Retina (tissue), 1 donor: ENCODE measurements at places on chromosomes 5 and 9.
A peak's percentile ranks its signal among the peaks of the same experiment; 100 is the strongest.

DNA sequence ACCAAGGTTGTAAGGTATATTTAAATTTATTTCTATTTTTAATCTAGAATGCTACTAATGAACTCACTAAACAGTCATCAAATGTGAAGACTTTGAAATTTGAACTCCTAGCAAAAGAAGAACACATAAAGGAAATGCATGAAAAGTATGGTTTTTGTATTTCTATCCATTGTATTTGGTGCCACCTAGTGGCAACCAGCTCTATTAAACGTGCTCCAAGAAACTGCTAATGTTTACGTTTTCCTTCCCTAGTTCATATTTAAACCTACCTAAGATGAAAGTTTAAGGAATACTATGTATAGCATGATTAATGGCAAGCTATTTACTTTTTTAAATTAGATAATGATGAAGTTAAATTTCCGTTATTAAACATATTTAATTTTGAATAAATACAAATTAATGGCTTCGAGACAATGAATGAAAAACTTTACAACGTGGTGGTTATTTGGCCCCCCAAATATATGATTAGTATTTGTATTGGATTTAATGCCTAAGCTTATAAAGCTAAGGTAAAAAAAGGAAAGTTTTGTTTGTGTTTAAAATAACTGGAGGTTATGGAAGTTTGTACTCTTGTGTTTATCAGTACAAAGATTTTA is 115.9 kb upstream of the SH3GL2 start:
- DNase-seq: peak; percentile 11

DNA sequence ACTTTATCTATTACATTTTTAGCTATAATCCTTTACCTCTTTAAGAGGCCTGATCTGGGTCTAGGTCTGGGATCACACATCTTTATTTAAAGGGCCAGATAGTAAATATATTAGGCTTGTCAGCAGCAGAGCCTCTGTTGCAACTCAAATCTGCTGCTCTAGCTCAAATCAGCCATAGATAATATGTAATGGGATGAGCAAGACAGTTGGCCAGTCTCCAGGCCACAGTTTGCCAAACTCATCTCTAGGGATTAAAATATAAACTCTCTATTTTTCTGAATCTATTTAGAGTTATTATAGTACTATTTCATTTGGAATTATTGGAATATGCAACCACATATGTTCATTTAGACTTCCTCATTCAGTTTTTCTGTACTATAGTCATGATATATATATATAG is 115.9 kb upstream of the MINAR2 start:
- DNase-seq: no peak

DNA sequence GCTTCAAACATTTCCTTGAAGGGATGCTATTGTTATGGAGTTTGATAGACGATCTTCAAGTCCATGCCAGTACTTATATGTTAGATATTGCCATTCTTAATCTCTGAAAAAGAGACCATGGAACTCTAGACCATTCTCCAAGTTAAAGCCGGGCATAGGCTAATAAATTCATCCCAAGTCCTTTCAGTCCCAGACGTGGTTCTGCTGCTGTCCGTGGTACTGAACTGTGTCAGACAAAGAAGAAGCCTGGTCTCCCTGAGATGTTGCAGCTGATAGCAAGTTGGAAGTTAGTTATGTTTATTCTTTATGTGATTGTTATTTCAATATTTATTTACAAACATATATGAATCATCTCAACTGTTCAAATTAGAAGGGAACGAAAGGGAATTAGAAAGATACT is 158.7 kb downstream of the NMUR2 start:
- no peak for DNase-seq

DNA sequence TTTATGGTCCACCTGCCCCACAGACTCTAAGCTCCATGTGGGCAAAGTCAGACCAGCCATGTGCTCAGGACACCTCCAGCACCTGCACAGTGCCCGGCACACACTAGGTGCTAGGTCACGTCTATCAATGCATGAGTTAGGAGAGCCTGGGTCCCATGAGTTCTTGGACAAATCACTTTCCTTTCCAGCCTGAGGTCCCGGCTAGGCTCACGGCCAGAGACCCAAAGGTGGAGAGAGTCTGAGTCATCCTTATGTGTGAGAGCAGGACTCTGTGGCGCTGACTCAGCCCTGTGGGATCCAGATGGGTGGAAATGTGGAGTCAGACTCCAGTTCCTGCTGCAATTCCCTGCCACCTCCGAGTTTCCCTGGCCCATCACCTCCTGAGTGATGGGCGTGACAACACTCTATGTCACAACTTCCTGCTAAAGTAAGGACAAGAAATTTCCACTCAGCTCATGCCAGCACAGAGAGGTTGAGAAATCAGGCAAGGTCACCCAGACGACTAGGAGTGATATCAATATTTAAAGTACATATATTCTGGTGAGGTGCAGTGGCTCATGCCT is 2.5 kb upstream of the ST6GALNAC4 start:
- DNase-seq: no peak

- no peak for DNase-seq
Observed at GRCh38 chr5:180135128-180135955, 63.8 kb upstream of the RNF130 start.

DNA sequence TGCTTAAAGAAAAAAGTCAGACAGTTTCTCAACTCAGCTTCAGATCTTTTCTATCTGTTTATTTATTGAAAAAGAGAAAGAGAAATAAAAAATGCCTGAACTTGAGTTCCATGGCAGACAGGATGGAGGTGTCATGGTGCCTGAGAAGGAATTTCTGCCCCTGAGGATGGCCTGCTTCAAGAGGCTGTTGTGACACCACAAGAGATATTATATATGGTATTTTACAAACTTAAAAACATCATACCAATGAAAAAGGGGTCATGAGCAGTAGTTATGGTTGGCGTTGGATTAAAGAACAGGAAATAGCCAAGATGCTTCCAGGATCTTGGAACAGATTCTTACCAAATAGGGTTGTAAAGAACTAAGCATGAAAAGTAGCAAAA is 344.6 kb downstream of the GLIS3 start:
- no peak for DNase-seq

GRCh38 chr5:2852446-2852845 is 101.0 kb upstream of the IRX2 start:
- DNase-seq: no peak

DNA sequence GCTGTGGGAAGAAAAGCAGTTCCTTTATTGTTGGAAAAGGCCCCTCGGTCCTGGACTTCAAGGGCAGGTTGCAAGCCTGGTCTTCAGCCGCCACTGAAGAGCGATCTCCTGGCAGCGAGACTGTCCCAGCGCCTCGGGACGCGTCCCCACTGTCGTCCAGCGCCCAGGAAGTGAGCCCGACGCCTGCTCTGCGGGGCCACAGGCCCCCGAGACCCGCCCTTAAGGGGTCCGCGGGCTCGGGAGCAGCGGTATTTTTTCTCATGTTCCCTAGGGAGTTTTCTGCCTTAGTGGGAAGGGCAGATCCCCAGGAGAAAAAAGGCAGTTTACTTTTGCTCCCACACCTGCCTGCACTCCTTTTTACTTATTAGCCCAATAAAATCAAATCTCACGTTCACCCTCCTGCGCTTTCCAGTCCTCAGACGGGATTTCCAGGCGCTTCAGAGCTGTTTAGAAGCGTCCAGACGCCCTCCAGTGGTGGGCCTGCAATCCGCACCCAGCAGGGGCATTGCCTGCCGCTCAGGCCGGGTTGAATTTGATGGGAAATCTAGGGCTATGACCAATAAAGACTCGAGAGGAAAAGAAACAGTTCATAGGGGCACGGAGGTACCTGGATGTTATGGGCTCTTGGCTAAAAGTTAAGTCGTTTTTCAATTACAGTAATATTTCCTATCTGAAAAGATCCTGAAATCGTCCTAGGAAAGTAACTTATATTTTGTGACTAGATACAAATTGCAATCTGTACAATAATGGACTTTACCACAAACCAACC is 2.8 kb upstream of the EFNA5 start:
- DNase-seq: peak; percentile 93

GRCh38 chr9:32526707-32527048 is 682 bp upstream of the RIGI start:
- DNase-seq: no peak

DNA sequence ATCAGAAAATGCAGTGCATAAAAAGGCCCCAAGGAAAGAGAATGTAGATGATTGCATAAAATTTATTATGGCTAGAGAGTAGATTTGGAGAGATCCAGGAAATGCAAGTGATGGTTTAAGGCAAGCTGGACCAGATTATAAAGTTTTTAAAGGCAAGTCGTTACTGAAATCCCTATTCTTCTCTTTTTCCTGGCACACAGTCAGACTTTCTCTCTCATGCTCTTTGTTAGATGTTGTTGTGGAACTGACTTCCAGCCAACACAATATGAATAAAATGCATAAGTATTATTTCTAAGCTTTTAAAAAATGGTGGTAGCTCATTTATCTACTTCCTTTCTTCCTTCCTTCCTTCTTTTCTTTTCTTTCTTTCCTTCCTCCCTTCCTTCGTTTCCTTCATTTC is 1085.4 kb upstream of the CDH6 start:
- no peak for DNase-seq

- no peak for DNase-seq
Observed at GRCh38 chr5:41154491-41154890, 58.8 kb downstream of the C6 start.

DNA sequence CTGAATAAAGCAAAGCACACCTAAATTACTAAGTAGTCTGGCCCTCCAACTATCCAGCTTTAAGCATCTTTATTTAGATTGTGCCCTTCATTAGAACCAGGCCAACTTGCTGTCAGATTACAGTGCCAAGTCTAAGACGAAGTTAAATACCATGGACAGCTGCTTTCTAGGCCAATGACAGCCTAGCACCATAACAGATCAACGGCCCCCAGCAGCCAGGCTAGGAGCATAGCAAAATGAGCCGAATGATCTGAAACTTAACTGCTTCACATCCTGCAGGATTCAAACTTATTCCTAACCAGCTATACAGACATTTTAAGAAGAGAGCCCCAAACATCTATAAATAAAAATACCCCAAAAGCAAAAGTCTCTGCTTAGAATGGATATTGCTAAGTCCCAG is 6.8 kb downstream of the SLC24A2 start:
- peak; percentile 33 for DNase-seq

GRCh38 chr9:36928670-36929349 is 105.3 kb downstream of the PAX5 start:
- no peak for DNase-seq

DNA sequence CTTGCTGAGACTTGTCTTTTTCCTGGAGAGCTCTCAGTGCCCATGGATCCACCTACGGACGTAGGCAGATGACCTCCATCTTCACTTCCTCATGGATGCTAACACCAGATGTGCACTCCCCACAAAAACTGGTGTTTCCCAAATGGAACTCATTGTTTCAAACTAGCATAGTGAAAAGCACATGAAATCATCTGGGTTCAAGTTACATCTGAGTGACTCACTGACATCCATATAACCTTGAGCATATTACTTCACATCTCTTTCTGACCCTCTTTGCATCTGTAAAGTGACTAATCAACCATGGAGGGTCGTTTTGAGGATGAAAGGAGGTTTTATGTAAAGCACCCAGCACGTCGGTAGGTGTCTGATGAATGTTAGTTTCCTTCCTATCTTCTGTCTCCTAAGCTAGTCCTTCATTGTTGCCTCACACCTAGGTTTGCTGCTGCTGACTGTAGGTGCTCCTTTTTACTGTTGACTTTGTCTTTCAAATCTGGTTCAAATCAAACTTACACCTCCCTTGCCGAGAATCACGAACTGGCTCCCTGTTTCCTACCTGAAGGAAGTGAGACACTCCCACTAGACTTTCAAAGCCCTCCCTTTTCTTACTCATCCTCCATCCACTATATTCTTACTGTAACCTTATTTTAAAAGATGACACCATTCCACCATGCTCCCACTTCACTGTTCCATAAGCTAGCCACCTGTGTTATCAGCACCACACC is 10.3 kb downstream of the OCLN start:
- no peak for DNase-seq

- DNase-seq: no peak
Observed at GRCh38 chr9:744790-745484, 96.6 kb upstream of the DMRT1 start.

DNA sequence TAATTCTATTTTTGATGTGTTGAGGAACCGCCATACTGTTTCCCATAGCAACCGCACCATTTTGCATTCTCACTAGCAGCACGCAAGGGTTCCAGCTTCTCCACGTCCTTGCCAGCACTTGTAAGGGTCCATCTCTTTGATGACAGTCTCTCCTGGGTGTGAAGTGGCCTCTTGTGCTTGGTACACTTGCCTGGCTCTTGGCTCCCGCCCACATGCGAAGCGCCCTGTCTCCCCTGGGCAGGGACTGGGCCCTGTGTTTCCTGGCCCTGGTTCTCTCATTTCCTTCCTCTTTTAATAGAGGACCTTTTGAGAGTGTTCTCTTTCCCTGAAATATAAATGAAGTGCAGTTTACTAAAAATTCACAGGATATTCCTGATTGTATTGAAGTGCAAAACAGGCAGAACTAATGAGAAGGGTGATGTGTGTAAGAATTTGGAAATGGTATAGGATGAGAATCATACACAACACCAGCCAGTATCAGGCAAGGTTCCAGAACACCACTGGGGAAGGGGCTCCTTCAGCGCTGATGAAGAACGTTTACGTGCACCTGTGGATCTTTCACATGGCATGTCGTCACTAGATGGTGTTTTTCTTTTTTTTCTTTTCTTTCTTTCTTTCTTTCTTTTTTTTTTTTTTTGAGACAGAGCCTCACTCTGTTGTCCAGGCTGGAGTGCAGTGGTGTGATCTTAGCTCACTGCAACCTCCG is 73.0 kb downstream of the EHMT1 start:
- DNase-seq: no peak

GRCh38 chr5:110625376-110625999 is 101.0 kb downstream of the TMEM232 start:
- DNase-seq: no peak

GRCh38 chr9:109888695-109889094 is 108.7 kb downstream of the PALM2AKAP2 start:
- DNase-seq: no peak

GRCh38 chr9:129553277-129553676 is 67.6 kb downstream of the C9orf50 start:
- DNase-seq: no peak

- DNase-seq: no peak
Observed at GRCh38 chr9:104899759-104900247, 28.2 kb downstream of the ABCA1 start.

DNA sequence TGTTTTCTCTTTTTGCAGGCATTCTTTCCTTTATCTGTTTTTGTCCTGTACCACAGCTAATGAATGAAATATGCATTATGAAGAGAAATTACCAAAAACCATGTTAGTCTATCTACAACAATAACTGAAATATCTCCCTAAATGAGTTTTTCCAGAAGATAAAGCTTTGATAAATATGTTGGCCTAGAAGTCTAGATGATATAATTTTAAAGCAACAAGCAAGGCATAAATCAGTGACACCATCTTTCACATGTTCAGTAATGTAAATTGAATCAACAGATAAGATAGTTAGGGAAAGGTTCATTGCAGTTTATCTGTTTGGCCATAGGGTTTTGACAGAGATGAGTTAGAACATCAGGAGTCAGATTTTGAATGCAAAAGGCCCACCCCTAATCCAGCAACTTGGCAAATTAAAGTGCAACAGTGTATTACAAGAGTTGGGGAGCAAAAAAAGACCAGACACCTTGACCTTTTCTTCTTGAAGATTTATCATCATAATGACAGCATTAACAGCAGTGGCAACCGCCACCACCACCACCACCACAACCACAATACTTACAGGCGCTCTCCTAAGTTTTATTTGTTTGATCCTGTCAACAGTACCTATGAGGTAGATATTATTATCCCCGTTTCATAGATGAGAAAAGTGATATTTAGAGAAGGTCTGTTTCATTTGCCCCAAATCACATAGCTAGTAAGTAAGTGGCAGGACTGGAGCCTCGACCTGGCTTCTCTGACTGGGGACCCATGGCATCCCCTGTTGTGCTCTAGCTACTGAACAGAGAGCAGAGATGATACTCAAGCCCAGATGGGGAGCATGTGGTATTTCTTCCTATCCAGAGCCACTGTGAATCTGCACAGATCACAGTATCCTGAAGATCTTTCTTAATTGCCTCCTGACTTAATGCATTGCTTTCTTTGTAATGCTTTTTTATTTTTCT is 122.8 kb upstream of the DHFR start:
- DNase-seq: no peak
